CD4-positive, alpha-beta T cell treated with Interferon alpha-2 for 1 hour (primary cell): ENCODE measurements at places on chromosomes 5 and 9.

- DNase-seq: no peak
Measured at GRCh38 chr5:83895860-83896259, 175.2 kb upstream of the HAPLN1 start.

DNA sequence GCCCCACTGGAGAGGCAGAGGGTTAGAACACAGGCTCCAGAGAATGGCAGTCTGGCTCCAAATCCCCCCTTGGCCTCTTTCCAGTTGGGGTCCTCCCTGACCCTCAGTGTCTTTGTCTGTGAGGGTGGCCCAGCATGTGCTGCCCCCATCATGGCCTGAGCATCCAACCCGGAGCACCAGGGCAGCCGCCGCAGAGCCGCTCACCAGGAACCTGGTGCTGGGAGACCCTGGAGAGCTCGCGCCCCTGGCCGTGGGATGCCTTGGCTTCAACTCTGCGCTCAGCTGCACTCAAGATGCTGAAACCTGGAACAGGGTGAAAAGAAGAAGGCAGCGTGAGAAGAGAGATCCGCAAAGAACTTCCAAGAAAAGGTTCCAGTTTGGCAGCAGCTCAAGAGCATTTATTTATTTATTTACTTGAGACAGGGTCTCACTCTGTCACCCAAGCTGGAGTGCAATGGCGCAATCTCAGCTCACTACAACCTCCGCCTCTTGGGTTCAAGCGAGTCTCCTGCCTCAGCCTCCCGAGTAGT is 3.8 kb downstream of the CCDC187 start:
- no peak for DNase-seq

- DNase-seq: peak; percentile 99
Measured at GRCh38 chr5:146446861-146447733, at the start of gene TCERG1. TCERG1 (plus strand) TSS chr5:146447333; CDS start chr5:146447350, 17 bp downstream.

DNA sequence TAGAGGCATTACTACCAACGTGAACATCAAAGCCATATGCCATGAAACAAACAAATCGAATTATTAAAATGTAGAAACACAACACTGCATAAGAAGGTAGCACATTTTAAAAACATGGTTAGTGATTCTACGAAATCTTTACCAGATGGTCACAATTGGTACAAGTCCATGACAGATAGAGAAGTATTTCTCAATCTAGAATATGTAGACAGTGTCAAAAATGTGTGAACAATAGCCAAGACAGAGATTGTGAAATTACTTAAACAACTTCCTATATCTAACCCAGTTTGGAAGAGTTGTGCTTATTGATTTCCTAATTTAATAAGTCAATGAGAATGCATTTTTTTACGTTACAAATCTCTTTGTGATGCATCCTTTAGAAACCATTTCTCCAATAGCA is 1121.6 kb downstream of the MAT2B start:
- no peak for DNase-seq

GRCh38 chr5:92504346-92504745 is 1076.7 kb downstream of the NR2F1-AS1 start:
- no peak for DNase-seq

DNA sequence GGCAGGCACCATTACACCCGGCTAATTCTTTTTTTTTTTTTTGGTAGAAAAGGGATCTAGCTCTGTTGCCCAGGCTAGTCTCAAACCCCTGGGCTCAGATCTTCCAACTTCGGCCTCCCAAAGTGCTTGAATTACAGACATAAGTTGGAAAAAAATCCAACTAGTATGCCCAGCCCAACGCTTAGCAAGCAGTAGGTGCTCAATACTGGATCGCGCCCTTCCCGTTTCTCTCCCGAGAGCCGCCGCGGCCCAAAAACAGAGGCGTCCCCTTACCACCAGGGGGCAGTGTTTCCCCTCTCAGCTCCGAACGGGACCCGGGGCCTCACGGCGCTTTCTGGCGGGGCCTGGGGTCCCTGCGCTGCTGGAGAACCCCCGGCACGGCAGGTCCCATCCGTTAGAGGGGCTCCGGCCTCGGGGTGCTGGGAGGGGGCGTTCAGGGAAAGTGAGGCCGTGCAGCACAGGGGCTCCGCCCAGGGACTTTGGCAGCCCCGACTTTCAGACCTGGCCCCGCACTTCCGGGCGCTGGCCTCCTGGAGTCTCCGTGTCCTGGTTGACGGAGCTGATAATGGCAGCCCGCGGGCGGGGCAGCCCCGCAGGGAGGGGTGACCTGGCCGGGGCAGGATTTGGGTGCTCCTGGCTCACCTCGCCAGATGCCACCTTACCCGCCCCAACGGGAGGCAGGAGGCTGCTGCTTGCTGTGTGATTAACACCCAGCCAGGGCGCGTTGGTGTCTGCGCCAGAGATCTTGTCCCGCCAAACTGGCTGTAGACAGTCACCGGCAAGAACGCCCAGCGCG is 15.2 kb downstream of the PTGES start:
- peak; percentile 87 for DNase-seq

DNA sequence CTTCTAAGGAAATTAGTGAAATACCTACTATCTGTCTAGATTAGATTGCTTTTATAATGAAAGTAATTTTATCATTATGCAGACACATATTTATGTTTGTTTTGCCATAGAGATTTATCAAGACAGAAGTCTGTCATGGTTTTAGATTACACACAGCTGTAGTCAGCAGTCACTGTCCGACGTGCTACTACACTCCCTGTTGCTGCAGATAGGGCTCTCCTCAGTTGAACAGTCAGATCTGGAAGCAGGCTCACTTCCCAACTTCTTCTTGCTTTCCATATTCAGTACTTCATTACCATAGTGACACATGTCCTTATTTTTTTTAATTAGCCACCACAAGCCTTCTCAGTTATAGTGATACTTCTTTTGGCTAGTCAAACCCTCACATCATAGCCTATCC is 329.9 kb upstream of the ITGA1 start:
- no peak for DNase-seq

GRCh38 chr5:60379907-60380306 is 320.1 kb downstream of the DEPDC1B start:
- no peak for DNase-seq

DNA sequence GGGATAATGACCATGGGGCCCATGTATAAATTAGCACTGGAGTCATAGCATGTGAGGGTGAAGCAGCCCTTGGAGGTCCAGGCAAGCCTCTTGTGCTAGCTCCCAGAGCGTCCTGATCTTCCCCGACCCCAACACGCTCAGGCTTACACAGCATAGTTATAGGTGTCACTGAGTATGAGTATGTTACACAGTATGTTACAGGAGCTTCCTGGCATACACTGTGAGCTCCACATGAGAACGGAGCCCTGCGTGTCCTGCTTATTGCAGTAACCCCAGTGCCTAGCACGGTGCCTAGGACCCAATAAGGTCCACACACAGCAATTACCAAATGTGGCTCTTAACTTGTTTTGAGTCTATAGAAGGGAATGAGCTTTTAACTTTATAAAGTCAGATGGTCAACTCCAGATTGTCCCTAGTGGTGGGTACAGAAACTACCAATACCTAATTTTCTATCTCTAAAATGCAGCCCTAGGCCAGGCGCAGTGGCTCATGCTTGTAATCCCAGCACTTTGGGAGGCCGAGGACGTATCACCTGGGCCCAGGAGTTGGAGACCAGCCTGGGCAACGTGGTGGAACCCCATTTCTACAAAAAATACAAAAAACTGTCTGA is 64.1 kb downstream of the PLAC8L1 start:
- no peak for DNase-seq

- no peak for DNase-seq
Measured at GRCh38 chr5:17314907-17315471, 97.6 kb downstream of the BASP1 start.

DNA sequence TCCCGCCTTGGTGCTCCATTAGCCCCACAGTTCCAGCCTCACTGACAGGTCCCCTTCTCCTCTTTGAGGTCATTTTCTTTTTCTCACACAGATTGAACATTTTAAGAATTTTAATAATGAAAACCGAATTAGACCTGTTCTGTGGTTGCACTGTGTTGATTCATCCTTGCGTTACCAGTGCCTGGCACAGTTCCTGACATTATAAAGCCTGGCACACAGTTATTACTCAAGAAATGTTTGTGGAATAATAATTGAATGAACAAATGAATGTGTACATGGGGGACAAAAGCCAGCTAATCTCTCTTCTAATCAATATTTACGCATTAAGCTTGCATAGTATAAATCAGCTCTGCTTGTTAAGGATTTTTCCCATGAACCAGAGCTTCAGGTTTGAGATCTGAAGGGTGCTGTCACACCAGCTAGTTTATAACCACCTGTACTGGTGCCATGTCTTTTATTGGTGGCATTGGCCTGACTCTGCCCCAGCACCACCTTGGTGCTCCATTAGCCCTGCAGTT is 80.0 kb downstream of the SV2C start:
- DNase-seq: no peak
